CD4-positive, alpha-beta T cell treated with Interleukin-17A for 4 hours (primary cell): ENCODE measurements at places on chromosomes 13 and 19.

DNA sequence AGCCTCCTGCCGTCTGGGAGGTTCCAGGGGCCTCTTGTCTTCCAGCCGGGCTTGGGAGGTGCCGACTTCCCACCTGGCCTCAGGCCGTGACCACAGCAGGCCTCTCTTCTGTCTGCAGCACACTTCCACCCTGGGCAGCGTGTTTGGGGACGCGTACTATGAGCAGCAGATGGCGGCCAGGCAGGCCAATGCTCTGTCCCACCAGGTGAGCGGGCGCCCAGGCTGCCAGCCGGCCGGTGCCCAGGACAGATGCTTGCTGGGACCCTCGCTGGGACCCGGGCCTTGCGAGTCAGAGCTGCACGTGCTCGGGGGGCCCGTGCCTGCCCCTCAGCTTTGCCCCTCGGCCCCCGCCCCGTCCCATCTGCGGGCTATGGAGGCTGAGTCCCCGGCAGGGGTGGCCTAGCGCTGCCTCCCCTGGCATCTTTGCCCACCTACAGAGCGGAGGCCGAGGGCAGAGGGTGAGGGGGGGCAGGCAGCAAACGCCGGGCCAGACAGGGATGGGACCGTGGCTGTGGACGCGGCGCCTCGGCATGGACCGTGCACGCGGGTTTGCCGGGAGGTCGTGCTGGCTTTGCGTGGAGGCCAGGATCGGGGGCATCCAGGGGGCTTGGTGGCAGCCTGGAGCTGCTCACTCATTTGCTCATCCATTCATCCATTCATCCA, 16.2 kb downstream of the COMP start:
- DNase-seq = no peak

GRCh38 chr13:48938308-48938943, 37.3 kb upstream of the FNDC3A start:
- DNase-seq = no peak

- no peak for DNase-seq
Observed at GRCh38 chr19:44985445-44985844, 15.8 kb upstream of the RELB start.

- DNase-seq = peak; percentile 37
Observed at GRCh38 chr19:42325896-42326771, 699 bp downstream of the MEGF8 start.

- no peak for DNase-seq
Observed at GRCh38 chr13:112685896-112686295, 3.9 kb upstream of the ATP11A start.

- no peak for DNase-seq
Observed at GRCh38 chr19:4712771-4713170, 10.9 kb downstream of the DPP9 start.

DNA sequence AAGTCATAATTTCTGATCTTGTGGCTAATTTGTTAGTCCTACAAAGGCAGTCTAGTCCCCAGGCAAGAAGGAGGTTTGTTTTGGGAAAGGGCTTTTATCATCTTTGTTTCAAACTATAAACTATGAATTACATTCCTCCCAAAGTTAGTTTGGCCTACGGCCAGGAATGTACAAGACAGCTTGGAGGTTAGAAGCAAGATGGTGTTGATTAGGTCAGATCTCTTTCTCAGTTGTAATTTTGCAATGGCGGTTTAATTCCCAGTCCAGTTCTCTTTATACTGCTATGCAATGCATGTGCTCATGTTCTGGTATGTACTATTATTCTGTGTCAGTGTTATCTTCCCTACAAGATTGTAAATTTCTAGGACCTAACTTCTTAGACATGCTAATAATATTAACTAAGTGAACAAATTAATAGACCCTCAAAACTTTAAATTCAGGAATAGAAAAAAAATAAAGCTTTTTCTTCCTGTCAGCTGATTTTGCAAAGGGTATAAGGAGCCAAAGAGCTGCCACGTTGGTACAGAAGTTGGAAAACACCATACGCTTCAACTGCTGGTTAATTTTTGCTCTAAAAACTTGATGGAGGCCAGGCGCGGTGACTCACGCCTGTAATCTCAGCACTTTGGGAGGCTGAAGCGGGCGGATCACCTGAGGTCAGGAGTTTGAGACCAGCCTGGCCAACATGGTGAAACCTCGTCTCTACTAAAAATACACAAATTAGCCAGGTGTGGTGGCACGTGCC, 1.3 kb upstream of the DNAJC15 start:
- no peak for DNase-seq

- no peak for DNase-seq
Observed at GRCh38 chr13:110168999-110169933, 137.7 kb downstream of the COL4A1 start.

DNA sequence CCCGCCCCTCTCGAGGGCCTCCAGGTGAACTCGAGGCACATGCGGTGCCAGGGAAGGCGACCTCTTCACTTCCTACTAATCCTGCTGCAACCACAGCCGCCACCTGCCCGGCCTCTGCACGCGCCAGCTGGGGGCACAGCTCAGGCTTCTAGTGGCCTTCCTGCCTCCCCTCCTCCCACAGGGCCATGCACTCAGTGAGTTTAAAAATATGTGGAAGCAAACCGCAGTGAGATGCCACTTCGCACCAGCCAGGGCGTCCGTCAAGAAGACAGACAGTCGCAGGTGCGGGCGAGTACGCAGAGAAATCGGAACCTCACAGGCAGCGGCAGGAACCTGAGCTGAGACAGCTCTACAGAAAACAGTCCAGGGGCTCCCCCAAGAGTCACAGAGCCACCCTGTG, 10.4 kb downstream of the LMNB2 start:
- DNase-seq = peak; percentile 41

DNA sequence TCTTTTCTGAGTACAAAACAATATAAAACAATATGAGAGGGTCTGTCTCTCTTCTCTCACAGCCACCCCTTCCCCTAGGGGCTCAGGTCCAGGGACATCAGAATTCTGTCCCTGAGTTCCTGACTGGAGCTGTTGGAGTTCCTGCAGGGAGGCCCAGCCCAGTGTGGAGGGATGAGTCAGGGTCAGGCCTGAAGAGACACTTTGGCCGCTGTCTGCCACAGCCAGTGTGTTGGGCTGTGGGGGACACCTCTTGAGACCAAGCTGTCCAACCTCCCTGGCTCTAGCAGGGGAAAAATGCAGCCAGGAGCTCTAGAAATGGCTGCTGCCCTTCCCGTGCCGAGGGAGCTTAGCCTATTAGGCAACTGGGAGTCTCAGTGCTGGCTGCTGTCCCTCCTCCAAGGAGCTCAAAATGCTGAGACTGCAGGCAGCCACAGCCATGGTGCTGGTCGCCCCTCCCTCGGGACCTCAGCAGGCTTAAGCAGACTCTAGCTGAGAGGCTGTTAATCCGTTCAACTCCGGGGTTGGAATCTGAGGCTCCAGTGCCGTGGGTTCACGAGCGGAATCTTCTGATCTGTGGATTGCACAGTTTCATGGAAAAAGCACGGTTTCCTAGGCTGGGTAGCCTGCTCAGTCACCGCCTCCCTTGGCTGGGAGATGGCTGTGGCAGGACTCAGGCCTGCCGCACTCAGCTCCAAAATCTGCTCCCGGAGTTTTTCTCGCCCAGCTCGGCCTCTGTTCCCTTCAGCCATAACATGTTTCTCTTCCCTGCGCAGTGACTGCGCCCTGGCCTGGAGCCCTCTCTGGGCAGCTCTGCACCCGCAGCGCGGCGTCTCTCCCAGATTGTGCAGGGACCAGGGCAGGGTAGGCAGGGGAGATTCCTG, 3.8 kb upstream of the ZNF626 start:
- no peak for DNase-seq

DNA sequence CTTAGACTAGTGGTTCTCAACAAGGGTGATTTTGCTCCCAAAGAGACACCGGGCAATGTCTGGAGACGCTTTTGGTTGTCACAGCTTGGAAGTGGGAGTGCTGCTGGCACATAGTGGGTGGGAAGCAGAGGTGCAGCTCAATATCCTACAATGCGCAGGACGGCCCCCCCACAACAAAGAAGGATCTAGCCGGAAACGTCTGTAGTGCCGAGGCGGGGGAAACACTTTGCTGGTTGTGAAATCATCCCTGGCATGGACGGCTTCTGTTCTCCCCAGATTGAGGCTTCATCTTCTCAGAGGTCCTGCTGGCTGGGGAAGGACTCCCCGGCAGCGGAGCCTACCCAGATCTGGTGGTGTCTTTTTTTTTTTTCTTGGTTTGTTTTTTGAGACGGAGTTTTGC, 13.4 kb upstream of the SYT5 start:
- no peak for DNase-seq

GRCh38 chr19:57466489-57466888, 9.5 kb upstream of the VN1R1 start:
- DNase-seq = no peak

GRCh38 chr13:79939689-79940088, 401.2 kb downstream of the SPRY2 start:
- DNase-seq = no peak

DNA sequence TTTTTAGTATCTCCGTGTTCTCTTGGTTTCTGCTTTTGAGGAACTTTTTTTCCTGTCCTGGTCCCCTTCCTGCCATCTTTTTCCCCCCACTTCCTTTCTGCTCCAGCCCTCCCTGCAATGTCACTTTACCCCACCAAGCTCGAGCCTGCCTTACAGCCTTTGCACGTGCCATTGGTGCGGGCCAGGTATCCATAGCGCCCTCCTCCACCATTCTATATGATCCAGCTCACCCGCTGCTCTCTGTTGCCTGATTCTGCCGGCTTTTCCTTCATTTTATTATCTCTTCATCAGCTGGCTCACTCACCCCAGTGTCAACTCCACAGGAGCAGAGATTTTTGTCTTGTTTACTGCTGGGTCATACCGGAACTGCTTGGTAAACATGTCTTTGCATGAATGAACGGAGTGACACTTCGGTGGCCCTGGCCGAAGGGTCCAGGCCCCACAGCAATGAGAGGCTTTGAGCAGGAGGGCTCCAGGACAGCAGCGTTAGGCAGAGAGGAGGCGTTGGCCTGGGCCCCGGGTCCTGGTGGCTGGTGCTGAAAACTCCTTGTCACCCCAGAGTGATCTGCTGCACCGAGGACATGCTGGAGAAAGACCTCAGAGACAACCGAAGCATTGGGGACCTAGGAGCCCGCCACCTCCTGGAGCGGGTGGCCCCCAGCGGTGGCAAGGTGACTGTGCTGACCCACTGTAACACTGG, 1.2 kb downstream of the MRI1 start:
- no peak for DNase-seq

DNA sequence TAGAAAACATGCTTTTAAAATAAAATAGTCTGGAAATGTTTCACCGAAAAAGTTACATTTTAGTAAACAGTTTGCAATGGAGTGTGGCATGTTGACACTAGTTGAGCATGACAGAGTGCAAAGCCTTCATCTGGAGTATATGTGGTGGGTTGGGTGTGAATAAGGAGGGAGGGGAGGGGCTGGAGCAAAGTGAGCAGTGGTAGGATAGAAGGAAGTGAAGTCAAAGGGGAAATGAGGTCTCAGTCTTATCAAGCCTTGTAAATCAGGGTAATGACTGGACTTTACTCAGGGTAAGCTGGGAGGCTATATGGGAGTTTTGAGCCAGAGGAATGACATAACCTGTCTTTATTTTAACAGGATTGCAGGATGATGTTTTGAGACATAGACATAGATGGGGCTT, 222.8 kb downstream of the PCDH20 start:
- DNase-seq = no peak

DNA sequence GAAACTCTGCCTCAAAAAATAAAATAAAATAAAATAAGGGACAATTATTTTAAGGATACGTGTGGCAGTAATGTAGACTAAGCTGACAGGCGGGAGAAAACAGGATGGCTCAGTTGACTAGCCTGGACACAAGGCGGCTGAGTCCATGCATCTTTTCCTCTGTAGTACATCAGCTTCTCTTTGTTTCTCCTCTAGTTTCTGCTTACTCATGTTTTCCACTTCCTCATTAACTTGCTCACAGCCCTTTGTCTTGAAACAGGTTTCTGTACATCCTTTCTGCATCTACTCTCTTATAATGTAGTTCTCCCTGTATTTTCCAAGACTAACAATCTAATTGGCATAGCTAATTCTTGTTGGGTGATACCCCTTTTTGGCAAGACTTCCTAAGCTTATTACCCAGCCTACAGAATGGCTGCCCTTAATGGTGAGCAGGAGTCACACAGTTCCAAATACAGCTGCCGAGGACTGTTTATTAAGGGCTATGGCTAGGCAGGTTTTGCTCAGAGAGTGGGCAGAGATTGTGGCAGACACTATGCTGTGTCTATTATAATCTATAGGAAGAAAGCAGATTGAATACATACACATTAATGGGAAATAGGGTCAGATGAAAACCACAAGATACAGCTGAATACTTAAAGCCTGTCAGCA, 58.7 kb upstream of the KLF5 start:
- no peak for DNase-seq

- no peak for DNase-seq
Observed at GRCh38 chr19:6971366-6971765, 49.9 kb downstream of the MBD3L2B start.

DNA sequence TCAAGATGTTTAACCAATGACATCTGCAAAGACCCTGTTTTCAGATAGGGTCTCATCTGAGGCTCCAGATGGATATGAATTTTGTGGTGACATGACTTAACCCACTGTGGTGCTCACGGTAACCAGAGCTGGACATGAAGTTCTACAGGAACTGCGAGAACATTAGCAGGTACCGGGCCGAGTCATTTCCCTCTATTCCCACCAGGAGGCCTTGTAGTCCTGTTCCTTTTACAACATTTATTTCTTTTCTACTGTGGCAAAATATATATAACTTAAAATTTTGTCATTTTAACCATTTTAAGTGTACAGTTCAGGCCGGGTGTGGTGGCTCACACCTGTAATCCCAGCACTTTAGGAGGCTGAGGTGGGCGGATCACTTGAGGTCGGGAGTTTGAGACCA, 7.6 kb upstream of the TSPAN16 start:
- no peak for DNase-seq

- peak; percentile 10 for DNase-seq
Observed at GRCh38 chr13:48402325-48402932, 10.5 kb downstream of the LPAR6 start.

DNA sequence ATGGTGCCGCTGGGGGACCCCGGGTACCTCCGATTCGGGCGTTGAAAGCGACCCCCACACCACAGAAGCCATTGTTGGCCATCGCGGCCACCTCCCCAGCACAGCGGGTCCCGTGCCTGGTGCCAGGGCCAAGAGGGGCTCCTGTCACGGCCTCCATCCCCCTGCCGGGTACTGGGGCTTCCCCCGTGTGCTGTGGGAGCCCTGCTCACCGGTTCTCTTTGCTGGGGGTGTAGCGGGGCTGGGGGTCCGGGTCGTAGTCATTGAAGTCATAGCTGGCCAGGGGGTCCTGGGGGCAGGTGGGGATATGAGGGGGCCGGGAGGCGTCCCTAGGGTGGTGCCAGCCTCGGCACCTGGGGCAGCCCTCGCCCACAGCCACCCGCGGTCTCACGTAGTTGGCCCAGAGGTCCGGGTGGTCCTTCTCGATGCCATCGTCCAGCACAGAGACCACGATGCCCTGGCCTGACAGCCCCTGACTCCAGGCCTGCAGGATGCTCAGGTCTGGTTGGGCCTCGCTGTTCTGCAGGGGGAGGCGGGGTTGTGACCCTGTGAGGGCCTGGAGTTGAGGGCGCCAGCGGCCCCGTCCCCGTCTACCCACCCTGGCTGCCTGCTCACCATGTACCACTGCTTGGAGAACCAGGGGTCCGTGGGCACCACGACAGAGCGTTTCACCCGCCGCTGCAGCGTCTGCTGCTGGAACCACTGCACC, 2.4 kb downstream of the PCSK4 start:
- no peak for DNase-seq

GRCh38 chr13:50512474-50513299, 330.8 kb downstream of the DLEU7 start:
- peak; percentile 58 for DNase-seq
